ENCODE measurements at places on chromosomes 16 and 17. TPM values are rescaled to one million over a fixed set of nuclear protein-coding genes. Genes with fewer than 3 reads are reported as not detected.
A peak's percentile ranks its signal among the peaks of the same experiment; 100 is the strongest.

GRCh38 chr16:15976225-15976812 lies 26.9 kb downstream of the ABCC1 start:
- no peak for DNase-seq

DNA sequence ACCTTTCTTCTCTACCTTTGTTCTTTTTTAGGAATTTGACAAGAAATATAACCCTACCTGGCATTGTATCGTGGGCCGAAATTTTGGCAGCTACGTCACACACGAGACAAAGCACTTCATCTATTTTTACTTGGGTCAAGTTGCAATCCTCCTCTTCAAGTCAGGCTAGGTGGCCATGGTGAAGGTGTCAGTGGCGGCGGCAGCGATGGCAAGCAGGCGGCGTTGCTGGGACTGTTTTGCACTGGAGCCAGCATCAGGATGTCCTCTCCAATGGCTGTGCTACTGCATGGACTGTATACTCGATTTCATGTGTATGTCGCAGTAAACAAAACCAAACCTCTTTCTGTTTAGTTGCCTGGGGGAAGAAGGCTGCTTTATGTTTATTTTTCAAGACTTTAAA lies 5.9 kb downstream of the DYNLL2 start:
- DNase-seq, result no peak

DNA sequence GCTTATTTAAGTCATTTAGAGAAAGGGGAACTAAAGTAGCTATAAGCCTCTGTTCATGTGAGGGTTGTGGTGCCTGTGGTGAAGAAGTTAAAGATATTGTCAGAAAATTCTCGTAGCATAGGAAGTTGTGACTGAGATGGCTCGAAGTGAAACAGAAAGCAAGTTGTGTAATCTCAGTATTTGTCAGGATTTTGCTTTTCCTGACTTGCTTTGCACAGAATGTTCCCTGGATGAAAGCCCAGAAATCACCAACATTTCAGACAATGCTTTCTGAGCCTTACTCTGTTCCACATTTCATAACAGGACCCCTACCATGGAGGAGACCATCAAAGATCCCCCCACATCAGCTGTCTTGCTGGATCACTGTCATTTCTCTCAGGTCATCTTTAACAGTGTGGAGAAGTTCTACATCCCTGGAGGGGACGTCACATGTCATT lies 10.6 kb downstream of the CALCOCO2 start:
- DNase-seq, result peak; percentile 22

DNA sequence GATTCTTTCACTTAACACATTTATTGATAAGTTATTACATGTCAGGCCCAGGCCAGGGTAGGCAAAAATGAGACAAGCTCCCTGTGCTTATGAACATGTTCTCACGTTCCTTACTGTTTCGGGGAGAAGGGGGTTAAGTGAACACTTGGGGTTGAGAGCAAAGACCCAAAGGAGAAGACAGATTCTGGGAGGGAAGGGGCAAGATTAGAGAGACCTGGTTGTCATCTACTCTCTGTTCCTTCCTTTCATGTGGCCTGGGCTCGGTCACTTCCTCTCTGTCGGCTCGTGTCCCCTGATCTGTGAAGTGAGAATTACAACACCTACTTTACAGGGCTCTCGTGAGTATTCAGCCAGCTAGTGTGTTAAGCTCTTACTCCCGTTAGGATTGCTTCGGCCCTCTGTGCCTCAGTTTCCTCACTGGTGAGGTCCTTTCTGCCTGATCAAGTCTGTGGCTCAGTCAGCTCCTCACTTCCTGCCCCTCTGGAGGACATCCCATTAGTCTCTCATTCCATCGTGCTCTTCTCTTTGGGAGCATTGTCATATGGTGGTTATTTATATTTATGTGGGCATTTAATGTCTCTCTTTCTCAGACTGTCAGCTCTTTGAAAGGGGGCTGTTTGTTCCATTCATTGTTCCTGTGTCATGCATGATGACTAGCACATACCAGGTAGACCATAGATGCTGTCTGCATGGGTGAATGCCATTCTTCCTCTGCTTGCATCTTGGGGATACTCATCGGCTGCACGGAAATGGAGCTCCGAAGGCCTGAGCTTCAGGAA lies 38.9 kb downstream of the PLCG2 start:
- DNase-seq, result no peak

DNA sequence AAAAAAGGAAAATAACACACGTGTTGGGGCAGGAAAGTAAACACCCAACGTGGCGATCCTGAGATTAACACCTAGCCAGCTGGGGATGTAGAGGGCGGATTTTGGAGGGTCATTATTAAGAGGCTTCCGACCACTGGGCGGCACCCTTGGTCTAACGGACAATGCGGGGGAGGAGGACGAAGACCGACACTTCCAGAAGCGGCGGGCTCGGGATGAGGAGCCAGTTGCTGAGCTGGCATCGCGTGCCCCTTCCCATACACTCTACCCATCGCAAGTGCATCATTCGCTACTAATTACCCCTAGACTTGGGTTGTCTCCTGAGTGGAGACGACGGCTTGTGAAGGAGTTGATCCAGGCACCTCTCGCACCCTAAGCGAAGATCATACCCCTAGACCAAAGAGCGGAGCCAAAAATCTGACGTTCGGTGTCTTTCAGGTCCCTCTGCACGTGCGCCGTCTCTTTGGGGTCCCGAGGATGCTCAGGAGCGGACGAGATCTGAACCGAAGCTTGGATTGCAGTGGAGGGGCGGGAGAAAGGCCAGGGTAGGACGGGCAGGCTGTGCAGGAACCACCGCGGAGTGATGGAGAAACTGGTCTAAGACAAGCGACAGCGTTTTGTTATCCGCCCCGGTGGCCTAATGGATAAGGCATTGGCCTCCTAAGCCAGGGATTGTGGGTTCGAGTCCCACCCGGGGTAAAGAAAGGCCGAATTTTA lies 17.6 kb downstream of the ZNF213 start:
- DNase-seq, result peak; percentile 56

DNA sequence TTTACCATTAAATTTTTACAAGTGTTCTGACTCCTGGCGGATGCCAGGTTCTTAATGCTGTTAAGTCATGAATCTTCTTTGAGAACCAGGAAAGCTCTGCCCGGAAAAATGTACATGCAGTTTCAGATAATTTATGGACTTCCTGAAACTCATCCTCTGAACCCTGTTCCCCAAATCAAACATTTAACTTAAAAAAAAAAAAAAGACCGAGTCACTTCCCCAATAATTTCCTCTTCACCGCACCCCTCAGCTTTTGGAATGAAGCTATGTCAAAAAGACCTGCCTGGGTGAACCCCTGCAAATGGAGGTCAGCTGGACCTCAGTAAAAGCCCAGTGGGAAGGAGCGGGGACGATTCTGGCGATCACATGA lies 15.0 kb downstream of the ZNF232 start:
- no peak for DNase-seq

GRCh38 chr17:63023049-63023448 lies 57.0 kb downstream of the TANC2 start:
- no peak for DNase-seq

GRCh38 chr16:79071424-79071823 lies 529.1 kb downstream of the MAF start:
- no peak for DNase-seq

- no peak for DNase-seq
Observed at GRCh38 chr17:17343896-17344506, 40.8 kb downstream of the NT5M start.

- no peak for DNase-seq
Observed at GRCh38 chr16:68429076-68429854, 19.0 kb downstream of the SMPD3 start.

GRCh38 chr17:50256826-50257618 lies 17.2 kb upstream of the TMEM92 start:
- DNase-seq, result no peak

GRCh38 chr17:77429969-77430752 lies 289.4 kb downstream of the SEC14L1 start:
- DNase-seq, result peak; percentile 85

DNA sequence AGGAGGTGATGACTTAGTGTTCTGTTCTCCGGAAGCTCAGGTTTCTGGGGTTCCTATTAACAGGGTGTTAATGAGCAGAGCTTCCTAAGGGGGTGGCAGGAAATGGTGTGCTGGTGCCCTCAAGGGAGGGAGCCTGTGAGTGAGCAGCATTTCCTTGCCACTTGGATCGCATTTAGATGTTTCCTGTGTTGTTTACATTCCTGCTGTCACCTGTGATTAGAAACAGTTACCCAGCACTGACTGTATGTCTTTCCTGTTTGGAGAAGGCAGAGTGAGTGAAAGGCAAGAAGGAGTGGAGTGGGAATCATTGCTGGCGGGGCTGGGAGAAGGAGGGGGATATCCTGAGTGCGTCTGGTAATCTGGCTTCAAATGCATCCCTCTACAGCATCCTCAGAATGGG lies 214.6 kb downstream of the CCDC182 start:
- peak; percentile 6 for DNase-seq

DNA sequence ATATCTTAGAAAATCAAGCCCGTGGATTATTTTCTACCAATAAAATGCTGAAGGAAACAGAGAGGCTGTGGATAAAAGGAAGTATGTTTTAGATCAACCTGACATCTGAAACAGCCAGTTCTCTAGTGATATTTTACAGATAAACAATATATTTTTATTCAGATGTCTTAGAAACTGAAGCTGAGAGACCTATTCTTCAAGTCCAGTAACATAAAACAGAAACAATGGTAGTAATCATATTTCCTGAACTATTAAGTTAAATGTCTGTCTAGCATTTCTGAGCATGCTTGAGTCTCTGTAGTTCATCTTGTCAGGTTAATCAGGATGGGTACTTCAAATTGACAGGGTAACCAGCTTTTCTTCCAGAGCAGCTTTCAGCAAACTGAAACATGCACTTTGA lies 449.6 kb upstream of the TOM1L1 start:
- no peak for DNase-seq

DNA sequence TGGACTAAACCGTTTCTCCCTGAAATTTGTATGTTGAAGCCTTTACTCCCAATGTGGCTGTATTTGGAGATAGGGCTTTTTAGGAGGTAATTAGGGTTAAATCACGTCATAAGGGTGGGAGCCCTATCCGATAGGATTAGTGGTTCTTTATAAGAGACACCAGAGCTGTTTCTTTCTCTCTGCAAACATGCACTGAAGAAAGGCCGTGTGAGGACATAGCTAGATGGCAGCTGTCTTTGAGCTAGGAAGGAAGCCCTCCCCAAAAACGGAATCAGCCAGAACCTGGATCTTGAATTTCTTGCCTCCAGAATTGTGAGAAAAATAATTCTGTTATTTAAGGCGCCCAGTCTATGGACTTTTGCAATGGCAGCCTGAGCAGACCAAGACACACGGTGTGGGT lies 14.1 kb downstream of the ODF4 start:
- no peak for DNase-seq

GRCh38 chr17:57295526-57296023 lies 39.3 kb downstream of the MSI2 start:
- no peak for DNase-seq

DNA sequence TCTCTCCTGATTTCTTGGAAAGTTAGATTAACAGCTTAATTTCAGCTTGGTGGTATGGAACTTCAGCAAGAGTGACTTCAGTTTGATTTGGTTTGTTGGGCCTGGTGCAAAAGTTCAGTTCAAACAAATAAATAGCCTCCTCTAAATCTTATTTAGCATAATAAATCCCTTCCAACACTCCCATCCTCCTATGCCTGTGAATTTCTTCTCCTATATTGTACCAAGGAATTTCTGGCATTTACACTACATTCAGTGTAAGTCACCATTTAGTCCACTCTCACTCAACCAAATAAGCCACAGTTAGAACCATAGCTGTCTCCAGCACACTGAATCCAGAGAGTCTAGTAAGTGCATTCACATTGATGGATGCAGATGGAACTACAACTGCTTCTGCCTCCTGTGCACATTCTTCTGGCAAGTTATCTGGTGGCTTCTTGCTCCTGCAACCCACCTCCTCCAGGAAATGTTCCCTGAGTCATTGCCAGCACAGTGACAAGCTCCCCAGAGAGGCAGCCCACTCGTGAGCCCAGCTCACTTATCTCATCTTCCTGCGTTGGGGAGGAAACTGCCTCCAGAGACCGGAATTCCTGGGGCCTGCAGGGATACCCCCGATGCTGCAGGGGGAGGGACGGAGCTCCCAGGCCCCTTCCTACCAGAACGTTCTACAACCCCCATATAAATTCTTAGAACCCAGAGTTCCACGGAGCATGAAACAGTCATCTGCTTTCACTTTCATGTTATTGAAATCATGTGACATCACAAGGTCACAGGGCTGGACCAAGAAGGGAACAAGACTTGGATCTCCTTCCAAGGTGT lies 318.3 kb downstream of the PHKB start:
- DNase-seq, result no peak

DNA sequence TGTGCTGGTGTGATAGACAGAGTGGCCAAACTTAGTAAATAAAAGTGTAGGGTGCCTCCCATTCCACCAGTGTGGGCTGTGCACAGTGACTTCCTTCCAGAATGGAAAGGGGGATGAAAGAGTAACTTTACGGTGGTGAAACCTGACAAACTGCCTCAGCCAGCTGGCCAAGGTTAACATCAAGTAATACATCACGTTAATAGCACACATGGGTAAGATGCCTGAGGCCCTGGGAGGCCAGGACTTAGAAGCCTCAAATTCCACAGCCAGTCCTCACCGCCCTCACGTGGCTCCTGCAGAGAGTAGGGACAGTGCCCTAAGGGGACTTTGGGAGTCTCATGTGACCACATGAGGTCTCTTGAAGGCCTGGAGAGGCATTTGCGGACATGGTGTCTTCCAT lies 14.1 kb downstream of the RMI2 start:
- DNase-seq, result no peak

GRCh38 chr17:332558-333322 lies 19.9 kb downstream of the RPH3AL start:
- DNase-seq, result no peak

GRCh38 chr17:48578616-48579470 lies 693 bp upstream of the HOXB4 start:
- DNase-seq, result no peak

- DNase-seq, result no peak
Observed at GRCh38 chr17:31446195-31446967, 54.9 kb downstream of the RAB11FIP4 start.

GRCh38 chr17:41539979-41540701 lies 12.0 kb upstream of the KRT19 start:
- DNase-seq, result no peak

DNA sequence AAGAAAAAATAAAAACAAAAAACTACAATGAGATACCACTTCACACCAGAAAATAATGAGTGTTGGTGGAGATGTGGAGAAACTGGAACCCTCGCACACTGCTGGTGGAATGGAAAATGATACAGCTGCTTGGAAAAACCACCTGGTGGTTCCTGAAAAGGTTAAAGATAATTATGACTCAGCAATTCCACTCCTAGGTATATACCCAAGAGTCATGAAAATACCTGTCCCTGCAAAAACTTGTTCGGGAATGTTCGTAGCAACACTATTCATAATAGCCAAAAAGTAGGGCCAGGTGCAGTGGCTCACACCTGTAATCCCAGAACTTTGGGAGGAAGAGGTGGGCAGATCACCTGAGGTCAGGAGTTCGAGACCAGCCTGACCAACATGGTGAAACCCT lies 8.1 kb upstream of the ITGAE start:
- no peak for DNase-seq

The NPIPA3 gene
- 2.2 TPM for total RNA-seq

The FBXW10 gene
- not detected for total RNA-seq

The CACNG1 gene
- not detected for total RNA-seq

The TMEM114 gene
- total RNA-seq, result not detected

The GLYR1 gene
- total RNA-seq, result 99.3 TPM

The SPHK1 gene
- 1.3 TPM for total RNA-seq

The BBS2 gene
- 63.1 TPM for total RNA-seq

The VMP1 gene
- 97.6 TPM for total RNA-seq

The PITPNM3 gene
- total RNA-seq, result 0.49 TPM

Measured in T-cell (primary cell).